ENCODE measurements at places on chromosomes 16 and 17.

GRCh38 chr16:11673091-11674000 is 5.1 kb downstream of the SNN start:
- no peak for DNase-seq

DNA sequence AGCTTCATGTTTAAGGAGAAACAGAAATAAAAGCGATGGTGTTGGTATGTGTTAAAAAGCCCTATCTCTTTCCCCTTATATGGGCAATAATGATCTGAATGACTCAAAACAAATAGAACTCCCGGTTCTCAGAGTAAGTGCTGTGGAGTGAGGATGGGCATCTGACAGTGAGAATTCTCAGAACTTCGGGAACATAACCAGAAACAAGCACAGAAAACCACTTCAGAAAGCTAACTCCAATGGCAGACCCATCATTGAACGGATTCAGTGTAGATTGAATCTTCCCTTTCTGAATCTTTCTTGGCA is 67.2 kb downstream of the CDH8 start:
- no peak for DNase-seq

DNA sequence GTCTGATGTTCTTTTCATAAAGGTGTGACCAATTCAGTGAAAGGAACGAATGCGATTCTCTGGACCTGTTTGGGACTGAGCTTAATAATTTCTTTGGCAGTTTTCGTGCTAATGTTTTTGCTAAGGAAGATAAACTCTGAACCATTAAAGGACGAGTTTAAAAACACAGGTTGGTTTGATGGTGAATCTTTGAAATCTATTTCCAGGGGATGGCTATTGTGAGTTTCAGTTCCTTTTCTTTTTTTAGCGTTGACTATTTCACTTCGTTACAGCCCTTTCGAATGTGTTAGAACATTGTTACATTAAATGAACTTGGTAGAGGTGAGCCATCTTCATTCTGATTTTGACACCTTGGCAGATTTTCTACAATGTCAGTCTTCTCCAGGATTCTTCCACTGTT is 1.2 kb downstream of the TNFRSF17 start:
- no peak for DNase-seq

DNA sequence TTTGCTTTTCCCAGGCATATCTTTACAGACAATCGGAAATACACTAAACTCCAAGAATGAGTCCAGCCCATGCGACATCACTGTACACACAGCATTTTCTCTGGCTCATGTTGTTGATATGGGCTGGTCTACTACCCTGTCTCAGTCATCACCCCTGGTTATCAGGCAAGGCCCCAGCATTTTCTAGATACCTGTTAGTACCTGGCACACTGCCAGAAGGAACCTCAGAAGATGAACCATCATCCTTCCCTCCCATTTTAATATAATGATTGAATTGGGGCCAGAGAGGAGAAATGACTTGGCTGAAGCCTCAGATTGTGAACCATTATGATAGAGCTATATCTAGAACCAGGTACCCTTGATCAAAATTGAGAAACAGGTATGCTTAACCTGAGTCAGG is 406.2 kb downstream of the CDH11 start:
- DNase-seq, result no peak

DNA sequence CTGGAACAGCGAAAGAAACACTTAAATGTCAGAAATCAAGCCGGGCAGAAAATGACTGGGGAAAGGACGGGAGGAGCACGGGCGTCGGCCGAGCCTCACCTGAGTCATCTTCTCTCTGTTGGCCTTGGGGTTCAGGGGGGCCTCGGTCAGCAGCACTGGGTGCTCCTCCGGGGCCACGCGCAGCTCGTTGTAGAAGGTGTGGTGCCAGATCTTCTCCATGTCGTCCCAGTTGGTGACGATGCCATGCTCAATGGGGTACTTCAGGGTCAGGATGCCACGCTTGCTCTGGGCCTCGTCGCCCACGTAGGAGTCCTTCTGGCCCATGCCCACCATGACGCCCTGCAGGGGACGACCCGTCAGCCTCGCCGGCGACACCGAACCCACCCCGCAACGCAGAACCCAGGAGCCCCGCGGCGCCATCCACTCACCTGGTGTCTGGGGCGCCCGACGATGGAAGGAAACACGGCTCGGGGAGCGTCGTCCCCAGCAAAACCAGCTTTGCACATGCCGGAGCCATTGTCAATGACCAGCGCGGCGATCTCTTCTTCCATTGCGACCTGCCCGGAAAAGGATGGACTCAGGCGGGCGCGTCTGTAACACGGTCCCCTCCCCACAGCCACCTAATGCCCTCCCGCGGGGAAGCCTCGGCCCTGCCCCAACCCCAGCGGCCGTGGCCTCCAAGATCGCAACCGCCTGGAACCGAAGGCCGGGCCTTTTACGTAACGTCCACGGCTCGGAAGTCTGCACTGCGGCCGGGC is 616 bp downstream of the ACTG1 start:
- peak; percentile 30 for DNase-seq

DNA sequence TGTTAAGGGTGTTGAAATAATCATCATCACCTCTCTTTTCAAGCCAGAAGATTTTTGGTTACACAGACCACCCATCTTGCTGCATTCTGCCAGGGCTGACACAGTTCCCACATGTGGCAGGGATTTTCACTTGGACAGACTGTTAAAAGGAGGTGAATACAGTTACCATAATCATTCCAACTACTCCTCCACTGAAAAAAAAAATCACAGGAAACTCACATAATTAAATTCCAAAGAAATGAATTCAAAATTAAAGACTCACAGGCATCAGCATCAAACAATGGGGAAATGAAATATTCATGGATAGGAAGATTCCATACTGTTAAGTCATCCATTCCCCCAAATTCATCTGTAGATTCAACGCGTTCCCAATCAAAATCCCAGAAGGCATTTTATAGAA is 209.4 kb downstream of the MRTFB start:
- DNase-seq, result no peak

DNA sequence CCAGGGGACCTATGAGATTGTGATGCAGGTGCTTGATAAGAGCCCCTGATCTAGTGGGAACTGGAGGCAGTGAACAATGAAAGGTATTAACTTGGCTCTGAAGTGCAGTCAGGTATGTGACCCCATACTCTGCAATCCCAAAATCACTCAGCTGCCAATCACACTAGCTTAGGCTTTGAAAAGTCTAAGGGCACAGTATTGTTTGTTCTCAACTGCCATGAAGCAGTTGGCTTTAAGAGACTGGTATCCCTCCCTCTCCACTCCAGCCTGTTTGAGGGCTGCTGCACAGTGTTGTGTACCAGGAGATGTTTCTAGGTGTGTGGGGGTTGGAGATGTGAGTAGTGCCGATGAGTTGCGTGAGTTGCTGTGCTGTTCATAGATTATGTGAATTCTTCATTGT is 2.4 kb downstream of the YPEL2 start:
- DNase-seq, result no peak

DNA sequence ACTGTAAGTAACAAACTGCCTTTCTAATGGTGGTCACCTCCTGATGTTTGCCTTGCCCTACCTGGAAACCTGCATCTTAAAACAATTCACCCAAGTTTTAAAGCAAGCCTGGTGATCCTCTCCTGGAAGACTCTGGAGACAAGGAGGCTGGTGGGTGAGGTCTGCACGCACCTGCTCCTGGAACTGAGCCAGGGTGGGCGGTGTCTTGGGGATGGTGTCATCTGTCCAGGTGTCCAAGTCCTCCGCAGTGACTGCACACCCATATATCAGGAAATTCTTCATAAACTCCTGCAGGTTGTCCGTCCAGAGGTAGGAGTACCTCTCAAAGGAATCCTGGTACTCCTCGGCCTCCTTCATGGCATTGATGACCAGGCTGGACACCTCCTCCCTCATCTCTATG is 44.9 kb downstream of the DNAH17 start:
- no peak for DNase-seq

GRCh38 chr17:61401389-61402072 is 1.9 kb downstream of the TBX2 start:
- DNase-seq, result no peak

DNA sequence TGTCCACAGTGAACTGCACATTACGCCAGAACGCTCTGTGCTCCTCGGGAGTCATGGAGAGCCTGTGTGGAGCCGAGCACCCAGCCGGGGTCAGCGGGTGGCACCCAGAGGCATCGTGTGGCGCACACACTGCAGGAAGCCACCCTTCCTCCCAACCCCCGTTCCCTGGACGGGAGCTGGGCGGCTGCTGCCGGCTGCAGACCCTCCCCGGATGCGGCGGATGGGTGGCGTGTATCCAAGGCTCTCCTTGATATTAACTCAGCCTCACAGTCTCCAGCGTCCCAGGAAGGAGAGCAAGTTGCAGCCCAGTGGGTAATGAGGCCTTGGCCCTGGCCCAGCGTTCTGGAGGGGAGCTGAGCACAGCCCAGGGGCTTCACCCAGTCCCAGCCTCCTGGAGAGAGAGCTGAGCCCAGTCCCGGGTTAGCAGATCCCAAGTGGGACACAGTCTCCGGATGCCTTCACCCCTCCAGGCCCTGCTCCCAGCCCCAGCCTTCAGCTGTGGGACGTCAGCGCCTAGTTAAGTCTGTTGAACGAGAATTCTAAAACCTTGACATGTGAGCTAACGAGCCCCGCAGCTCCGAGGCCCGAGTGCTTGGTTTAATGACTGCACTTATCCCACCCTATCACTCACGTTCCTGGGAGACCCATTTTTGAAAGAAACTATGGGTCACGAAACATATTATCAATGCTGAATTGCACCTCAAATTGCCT is 86.6 kb downstream of the TBC1D16 start:
- DNase-seq, result no peak

DNA sequence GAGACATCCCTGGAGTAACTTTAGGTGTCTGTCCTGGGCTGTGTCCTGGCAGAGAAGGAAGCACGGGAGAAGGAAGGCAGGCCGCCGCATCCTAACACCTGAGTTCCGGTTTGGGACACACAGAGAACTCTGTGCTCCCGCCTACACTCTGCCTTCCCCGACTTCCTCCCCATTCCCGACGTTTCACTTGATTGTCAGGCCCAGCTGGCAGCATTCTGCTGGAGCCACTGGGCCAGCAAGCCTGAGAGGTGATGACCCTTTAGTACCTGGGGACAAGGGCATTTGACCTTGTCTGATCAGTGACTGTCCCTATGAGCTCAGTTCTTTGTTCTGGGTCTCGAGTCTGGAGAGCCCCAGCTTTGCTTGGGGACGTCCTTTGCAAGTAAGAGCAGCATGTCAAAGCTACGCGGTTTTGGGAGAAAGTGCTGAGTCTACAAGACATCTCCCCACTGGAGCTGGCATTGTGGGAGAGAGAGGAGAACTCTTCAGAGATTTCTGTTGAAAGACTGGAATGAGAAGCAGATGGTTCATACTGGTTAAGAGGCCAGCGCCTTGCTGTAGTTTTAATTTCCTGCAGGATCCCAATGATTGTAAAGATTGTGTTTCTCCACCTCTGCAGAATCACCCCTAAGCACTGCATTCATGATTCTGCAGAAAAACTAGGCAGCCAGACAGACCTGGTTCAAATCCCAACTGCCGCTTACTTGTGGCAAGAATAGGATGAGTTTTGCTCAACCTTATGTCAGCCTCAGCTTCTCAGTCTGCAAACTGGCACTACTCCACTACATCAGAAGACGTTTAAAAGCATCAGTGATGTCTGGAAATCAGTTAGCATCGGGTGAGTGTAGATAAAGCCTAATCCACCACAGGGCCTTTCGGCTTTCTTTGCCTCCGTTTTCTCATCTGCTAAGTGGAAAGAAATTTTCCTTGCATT is 20.6 kb downstream of the ABAT start:
- DNase-seq, result no peak

DNA sequence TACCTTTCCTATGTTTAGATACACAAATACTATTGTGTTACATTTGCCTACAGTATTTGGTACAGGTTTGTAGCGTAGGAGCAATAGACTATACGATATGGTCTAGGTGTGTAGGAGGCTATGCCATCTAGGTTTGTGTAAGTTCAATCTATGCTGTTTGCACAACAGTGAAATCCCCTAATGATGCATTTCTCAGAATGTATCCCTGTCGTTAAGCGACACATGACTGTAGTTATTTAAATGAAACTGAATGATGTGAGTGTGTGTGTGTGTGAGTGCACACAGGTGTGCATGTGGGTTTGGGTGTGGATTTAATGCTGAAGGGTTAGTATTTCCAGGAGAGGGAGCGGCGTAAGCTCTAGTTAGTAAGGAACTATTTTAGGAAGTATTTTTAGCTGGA is 34.6 kb upstream of the SMIM36 start:
- no peak for DNase-seq

GRCh38 chr17:35780950-35781349 is 14.5 kb downstream of the MMP28 start:
- DNase-seq, result no peak

DNA sequence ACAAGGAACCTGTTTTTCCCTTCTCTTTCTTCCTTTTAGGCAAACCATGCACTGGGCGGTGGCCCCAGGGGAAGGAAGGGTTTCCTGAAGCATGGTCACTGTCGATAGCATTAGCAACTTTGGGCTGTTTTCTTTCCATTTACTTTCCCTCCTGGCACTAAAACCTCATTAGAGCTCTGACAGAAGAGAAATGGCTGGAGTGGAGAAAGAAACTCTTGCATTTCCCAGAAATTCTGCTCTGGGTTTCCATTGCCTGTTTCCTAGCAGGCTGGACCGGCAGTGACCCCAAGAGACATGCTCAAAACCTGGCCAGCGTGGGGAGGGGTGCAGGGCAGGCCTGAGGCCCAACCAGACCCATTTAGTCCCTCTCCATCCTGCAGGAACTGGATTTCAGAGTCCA is 230.7 kb upstream of the CCL2 start:
- DNase-seq, result no peak

- DNase-seq, result no peak
These were observed 3.2 kb downstream of the SMURF2 start for GRCh38 chr17:64658931-64659330.

DNA sequence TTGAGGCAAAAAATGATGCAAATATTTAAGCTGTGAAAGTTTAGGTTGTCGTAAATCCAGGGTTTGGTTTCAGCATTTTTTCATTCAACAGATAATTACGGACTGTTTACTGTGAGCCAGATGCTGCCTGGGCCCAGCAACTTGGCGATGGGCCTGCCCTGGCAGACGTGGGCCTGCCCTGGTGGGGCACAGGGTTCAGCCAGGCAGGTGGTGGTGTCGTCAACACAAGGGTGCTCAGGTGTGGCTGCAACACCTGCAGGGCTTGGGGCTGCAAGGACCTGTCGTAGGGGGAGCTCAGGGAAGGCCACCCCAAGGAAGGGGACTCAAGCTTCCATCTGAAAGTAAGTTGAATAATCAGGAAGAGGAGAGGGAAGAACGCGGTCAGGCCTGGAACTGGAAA is 15.1 kb downstream of the ZC3H18 start:
- DNase-seq, result no peak

DNA sequence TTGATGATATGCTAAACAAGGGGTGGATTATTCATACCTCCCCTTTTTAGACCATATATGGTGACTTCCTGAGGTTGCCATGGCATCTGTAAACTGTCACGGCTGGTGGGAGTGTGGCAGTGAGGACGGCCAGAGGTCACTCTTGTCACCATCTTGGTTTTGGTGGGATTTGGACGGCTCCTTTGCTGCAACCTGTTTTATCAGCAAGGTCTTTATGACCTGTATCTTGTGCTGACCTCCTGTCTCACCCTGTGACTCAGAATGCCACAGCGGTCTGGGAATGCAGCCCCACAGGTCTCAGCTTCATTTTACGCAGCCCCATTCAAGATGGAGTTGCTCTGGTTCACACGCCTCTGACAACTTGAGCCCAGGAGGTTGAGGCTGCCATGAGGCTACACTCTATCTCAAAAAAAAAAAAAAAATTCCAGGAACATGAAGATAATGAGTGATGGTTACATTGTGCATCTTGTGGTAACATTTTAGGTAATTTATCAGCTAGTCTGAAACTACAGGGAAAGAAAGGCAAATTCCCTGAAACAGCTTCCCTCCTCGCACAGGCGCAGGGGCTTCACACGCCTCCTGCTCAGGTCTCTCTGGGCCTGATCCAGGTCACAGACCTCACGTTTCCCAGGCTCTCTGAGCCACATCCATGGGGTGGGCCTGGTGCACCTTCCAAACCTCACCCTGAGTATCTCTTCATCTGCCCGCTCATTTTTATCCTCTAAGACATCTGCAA is 15.3 kb upstream of the UBE2I start:
- no peak for DNase-seq

Data from CD4-positive, alpha-beta T cell treated with Interleukin-6 at 100 ng/mL for 8 hours (primary cell).